ENCODE measurements at places on chromosomes 1 and 21.

GRCh38 chr1:181768930-181769280 is 285.6 kb downstream of the CACNA1E start:
- DNase-seq = no peak

DNA sequence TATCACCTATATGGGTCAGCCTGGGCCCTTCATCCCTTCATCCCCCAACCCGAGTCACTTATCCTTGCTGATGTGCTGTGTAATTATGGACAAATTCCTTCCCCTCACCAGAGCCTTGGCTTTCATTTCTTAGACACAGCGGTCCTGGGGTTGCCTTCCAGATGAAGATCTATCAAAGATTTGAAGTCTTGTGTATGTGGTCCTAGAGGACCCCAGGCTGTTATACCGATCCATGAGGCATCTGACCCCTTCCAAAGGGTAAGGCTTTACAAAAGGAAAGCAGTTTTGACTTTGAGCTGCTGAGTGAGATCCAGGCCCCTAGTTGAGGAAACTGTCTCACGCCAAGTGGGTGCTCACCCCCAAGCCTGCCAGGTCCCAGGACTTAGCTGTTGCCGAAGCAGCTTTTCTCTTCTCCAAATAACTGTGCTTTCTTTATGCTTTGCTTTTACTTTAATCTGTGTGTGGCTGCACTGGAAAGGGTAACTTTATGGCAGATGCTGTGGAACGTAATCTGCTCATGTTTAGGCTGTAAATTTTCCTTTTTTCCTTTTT is 37.6 kb downstream of the MAN1C1 start:
- no peak for DNase-seq

DNA sequence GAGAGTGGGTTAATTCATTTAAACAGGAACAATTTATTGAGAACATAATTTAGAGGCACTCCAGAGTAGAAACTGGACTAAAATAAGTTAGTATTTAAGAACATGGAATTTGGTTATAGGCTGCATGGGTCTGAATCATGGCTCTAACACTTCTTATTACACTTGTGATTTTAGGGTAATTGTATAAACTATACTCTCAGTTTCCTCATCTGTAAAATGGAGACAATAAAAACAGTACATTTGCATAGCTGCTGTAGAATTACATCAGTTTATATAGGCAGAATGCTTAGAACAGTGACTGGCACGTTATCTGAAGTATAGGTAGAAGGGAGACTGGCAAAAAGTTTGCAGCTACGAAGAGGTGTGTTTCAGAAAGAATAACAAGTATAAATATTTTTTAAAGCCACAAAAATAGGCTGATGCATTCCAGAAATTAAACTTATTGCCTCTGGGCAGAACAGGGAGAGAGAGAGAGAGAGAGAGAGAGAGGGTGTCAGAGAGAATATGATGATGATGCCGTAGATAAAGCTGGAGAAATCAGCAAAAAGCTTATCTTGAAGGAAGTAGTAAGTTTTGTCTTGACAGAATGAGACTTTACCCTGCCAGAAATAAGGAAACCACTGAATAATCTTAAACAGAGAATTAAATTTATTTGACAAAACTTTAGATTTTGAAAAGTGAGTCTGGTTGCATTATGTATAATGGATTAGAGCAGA is 8.1 kb upstream of the OR6K3 start:
- DNase-seq = no peak

GRCh38 chr21:28235169-28235895 is 757.3 kb downstream of the LTN1 start:
- no peak for DNase-seq

DNA sequence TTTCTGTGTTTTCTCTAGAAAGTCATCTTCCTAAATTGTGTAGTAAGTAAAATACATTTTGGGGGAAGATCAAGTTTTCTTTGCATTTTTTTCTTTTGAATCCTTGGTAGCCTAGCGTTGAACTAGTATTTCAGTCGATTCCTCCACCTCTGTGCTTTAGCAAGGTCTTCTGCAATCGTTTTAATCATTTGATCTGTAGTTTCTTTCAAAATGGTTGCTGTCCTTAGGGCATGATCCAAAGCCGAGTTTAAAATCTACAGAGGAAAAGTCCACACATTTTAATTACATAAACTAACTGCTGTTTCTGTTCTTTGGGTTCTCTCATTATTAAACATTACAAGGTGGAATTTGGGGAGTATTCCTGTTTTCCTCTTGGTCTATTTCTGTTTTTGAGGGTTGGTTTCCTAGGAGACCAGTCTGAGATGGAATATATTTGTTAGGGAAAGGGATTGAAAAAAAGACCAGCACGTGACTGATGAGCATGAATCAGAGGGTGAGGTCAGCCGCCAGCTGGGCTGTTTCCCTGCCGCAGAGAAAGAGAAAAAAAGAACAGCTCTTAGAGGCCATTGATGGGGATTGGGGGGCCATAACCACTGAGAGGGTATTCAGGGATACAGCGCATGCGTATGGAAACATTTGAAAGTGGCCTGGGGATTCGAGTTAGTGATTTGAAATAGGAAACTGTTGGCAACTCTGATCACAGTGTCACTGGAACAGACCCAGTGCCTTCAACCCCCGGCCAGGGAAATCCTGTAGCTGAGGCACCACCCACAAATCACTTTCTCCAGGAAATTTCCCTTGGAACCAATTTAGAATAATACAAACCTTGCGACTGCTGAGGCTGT is 40.6 kb downstream of the AKNAD1 start:
- peak; percentile 9 for DNase-seq

- DNase-seq = no peak
These were observed 370.1 kb downstream of the PTBP2 start for GRCh38 chr1:97091679-97092078.

DNA sequence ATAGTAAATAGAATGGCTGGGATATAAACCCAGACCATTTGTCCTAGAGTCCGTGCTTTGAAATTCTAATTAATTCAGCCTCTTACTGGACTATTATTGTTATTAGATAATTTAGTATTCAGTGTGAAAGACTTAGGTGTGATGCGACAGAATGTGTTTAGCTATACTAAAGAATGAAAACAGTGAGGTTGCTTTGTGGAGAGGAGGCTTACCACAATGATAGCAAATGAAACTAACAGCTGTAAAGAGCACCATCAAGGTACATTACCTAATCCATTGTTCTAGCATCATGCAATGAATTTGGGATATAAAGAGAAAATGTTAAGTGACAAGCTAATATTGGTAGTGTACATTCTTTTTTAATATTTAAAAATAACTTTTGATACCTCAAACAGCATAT is 911.1 kb downstream of the KCNT2 start:
- no peak for DNase-seq

DNA sequence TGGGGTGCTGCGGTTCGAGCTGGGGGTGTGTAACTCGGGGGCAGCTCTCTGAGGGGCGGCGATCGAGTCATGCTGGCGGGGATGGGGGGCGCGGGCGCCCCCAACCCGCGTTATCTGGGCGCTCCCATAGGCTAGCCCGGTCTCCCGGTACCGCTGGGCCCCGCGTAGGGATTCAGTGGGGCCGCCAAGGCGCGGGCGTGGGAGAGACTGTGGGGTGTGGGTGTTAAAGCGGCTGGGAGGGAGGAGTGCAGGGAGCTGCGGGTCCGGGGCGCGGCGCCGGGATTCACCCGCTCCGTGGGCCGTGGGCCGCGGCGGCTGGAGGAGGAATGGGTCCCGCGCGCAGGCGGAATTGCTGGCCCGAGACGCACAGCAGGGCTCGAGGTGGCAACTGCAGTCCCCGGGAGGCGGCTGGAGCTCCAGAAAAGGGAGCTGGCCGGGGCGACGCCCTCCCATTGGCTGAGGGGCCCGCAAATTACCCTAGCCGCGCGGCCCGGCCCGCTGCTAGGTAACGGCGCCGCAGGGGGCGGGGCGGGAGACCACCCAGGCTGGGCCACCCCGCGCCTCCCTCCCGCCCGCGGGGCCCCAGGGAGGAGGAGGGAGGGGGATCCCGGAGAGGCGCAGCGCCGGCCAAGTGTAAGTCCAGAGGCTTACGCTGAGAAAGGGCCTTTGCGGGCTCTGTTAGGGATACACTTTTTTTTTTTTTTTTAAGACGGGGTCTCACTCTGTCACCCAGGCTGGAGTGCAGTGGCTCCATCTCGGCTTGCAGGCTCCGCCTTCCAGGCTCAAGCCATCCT is at the start of gene PTCH2:
TSS of gene PTCH2 (minus strand) at position 392 of the 794 bp plus-strand sequence. CDS start at position 71, 321 bp downstream.
- peak; percentile 85 for DNase-seq
